ENCODE measurements at places on chromosomes 12 and 14.

DNA sequence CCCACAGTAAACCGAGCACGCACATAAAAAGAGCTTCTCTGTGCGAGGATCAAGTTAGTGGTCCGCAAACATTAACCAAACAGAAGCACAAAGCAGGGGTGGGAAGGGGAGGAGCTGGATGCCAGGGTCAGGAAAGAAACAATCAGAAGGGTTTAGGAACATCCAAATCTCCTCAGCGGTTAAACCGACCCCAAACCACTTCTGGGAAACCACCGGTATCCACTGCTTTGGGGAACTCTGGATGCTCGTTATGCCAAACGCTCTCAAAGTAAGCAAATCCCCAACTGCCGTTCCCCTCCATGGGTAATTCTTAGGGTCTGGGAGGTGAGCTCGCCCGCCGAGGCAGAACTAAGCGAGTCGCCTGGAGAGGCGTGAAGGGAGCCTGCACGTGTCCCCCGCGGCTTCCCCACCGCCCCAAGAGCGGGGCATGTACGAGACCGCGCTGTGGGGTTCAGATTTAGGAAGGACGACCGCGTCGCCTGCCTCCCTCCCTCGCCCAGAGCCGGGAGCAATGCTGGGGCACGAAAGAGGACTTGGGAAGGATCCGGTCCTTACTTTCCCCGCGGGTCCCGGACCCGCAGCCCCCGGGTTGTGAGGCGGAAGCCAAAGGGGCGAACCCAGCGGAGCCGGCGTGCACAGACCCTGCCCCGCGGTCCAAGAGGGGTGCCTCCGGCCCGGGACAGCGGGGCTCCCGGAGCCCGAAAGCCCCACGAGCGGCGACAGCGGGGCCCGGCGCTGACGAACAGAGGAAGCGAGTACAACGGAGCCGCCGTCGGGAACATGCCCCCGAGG, 711 bp downstream of the SBNO1 start:
- DNase-seq = peak; percentile 17

DNA sequence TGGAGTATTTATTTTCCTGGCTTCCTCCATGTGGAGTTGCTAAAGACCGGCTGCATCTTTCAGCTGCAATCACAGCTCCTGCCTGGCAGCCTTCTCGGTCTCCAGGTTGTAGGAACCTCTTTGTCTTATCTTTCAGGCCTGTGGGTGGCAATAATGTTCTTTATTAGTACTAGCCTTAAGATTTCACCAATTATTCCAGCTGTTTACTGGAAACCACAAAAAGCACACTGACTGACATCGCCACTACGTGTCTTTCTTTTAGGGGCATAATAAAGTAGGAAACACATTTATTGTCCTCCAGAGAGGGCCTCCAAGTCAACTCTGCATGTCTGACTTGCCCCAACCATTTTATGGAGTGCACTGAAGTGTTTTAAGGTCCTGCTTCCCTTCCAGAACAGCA, 1116.5 kb upstream of the TMEM132C start:
- DNase-seq = no peak

DNA sequence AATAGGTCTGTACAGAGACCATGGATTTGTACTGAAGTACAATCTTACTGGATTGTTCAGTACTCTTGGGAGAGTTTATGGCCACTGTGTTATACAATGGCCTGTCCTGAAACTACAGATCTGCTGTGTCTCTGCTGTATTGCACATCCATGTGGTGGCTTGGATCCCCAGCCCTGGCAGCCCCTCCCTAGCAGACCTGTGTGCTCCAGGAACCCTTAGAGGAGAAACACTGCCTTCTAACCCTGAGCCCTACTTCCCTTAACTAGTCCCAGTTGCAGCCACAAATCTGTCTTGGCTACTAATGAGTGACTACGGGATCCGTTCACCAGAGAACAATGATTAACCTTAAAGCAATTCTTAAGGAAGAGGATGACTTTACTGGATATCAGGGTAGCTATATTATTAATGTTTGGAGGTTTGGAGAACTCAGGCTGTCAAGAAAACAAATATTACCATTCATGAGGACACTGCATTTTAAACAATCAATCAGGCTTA, 27.7 kb downstream of the RNF34 start:
- no peak for DNase-seq

GRCh38 chr14:103898204-103898603, 30.1 kb upstream of the TDRD9 start:
- DNase-seq = no peak

DNA sequence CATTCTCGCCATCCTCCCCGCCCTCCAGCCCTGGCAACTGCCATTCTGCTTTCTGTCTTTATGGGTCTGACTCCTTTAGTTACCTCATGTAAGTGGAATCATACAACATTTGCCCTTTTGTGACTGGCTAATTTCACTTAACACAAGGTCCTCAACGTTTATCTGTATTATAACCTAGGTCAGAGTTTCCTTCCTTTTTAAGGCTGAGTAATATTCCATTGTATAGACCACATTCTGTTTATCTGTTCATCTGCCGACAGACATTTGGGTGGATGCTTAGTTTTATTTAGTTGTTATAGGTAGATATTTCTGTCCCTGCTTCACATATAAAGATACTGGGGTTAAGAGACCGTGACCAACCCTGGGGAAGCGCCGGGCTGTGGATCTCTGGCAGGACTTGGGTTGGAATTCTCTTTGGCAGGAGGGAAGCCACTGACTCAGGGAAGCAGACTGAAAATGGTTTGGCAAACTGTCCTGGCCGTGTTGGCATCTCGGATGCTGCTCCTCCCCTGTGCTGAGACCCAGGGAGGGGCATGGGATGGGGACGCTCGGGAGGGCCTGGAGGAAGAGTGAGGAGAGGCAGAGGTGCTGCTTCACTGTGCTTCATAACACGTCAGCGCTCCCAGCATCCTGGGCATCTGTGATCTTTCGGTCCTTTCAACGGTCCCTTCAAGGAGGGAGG, 38.9 kb downstream of the TEAD4 start:
- DNase-seq = no peak

- peak; percentile 25 for DNase-seq
Measured at GRCh38 chr12:22100958-22101748, 55.1 kb downstream of the CMAS start.

- DNase-seq = no peak
Measured at GRCh38 chr14:54342806-54343205, 54.0 kb upstream of the CDKN3 start.

DNA sequence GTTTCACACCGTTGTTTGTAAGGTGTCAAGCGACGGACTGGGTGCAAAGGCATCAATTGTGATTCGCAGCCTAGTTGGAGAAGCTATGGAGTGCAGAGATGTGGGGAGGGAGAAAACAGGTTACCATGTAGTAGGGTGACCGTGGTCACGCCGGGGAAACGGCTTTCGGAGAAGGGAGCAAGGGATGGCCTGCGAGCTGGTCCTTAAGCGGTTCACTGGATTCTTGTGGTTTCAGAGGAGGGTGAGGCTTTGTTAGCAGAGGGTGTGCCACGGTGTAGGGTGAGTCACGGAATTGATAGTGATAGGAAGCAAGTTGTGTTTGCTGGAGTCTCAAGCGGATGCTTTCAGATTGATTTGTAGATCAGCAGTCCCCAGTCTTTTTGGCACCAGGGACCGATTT, 2.3 kb downstream of the PIWIL1 start:
- DNase-seq = no peak

DNA sequence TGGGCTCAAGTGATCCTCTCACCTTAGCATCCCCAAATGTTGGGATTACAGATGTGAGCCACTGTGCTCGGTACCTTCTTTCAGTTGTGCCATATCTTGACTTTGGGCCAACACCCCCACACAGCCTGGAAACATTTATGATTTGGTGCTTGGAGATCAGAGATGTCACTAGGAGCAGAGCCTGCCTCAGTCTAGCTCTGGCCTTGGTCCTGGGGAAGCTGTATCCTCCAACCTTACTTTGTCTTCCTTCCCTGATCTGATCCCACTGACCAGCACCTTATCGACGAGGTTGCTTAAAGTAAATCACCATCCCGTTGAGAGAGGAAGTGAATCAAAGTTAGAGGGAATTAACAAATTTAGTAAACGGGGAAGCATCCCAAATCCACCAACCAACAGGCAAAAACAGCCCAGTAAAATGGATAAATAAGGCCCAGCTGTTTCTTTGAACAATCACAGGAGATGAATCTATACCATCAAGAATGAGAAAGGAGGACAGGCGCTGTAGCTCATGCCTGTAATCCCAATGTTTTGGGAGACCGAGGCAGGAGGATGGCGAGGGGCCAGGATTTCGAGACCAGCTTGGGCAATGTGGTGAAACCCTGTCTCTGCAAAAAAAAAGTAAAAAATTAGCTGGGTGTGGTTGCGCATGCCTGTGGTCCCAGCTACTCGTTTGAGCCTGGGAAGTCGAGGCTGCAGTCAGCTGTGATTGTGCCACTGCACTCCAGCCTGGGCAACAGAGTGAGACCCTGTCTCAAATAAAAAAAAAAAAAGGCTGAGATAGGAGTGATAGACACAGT, 3.4 kb downstream of the PLBD2 start:
- DNase-seq = no peak

DNA sequence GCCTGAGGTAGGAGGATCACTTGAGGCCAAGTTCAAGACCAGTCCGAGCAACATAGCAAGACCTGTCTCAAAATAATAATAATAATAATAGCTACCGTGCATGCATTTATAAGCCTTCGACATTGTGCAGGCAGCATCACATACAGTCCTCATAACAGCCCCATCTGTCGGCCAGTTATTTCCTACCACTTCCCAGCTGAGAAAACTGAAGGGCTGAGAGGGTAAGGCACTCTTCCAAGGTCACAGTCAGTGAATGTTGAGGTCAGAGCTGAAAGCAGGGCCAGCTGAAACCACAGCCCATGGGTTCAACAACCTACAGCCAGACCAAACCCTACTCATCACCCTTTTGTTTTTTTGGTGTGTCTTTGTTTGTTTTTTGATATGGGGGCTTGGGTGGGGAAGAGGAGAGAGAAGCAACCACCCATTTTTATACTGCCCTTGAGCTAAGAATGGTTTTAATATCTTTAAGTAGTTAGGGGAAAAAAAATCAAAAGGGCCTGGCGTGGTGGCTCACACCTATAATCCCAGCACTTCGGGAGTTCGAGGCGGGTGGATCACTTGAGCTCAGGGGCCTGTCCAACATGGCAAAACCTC, 16.8 kb upstream of the ITPK1 start:
- DNase-seq = peak; percentile 25

DNA sequence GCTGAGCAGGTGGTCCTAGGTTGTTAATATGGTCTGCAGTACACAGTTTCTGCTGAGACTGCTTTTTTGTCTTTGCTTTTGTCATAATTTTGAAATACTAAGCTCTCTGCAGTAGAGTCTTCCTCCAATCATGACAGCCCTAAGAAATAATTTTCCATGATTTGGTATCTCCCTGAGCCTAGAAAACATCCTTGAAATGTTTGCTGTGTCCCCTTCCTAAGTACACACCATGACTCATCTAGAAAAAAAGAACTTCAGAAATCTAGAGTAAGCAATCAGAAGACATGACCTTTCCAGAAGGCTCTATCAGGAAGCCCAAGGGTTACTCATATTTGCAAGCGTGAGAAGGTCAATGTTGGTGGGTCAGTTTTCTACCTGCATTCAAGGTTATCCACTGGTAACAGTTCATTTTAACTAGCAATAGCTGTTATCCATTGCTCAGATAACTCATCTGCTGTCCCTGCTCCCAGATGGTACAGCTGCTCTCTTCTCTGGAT, 16.4 kb downstream of the DAD1 start:
- DNase-seq = no peak

DNA sequence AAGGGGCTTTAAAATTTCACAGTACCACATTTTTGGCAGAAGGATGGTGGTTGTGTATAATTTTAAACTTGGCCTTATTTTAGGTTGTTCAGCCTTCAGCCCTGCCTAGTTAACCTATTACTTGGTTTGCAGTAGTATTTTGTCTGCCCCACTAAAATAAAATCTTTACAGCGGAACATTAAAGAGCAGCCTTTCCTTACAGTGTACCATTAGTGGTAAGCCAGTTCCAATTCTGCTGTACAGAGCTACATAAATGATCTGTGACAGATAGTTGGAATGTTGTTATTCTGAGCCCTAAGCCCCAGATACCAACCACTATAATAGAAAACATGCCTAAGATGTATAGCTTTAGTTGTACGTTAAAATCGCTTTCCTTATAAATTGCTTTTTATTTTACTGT, 56.2 kb downstream of the SLC38A6 start:
- DNase-seq = no peak

DNA sequence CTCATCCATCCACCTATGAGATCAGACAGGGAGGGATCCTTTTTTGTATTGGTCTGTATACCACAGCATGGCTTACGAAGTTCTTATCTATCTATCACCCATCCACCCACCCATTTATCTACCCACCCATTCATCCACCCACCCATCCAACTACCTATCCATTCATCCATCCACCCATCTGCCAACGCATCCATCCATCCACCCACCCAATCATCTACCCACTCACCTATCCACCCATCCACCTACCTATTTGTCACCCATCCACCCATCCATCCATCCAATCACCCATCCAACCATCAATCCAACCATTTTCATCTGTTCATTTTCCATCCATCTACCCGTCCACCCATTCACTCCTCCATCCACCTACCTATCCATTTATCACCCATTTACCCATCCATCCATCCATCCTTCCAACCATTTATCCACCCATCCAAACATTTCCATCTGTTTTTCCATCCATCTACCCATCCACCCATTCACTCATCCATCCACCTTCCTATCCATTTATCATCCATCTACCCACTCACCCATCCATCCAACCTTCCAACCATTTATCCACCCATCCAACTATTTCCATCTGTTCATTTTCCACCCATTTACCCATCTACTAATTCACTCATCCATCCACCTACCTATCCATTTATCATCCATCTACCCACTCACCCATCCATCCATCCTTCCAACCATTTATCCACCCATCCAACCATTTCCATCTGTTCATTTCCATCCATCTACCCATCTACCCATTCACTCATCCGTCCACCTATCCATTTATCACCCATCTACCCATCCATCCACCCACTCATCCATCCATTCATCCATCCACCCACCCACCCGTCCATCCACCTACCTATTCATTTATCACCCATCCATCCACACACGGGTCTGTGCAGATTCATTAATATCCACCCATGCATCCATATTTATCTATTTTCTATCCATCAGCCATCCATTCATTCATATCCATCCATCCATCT, 13.3 kb downstream of the SDS start:
- no peak for DNase-seq

- no peak for DNase-seq
Measured at GRCh38 chr12:66587912-66588311, 91.0 kb downstream of the GRIP1 start.

GRCh38 chr12:120993496-120993895, 15.2 kb downstream of the HNF1A start:
- no peak for DNase-seq
